ENCODE measurements at places on chromosomes 12 and 14.

DNA sequence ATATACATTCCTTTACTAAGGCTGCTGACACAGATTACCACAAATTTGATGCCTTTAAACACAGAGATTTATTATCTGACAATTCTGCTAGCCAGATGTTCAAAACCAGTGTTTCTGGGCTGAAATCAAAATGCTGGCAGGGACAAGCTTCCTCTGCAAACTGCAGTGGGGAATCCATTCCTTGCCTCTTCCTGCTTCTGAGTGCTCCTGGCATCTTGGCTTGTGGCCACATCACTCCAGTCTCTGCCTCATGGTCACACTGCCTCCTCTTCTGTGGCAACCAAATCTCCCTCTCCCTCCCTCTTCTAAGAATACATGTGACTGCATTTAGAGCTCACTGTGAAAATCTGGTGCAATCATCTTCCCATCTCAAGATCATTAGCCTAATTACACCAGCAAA is 235.7 kb downstream of the TTC8 start:
- DNase-seq: no peak

DNA sequence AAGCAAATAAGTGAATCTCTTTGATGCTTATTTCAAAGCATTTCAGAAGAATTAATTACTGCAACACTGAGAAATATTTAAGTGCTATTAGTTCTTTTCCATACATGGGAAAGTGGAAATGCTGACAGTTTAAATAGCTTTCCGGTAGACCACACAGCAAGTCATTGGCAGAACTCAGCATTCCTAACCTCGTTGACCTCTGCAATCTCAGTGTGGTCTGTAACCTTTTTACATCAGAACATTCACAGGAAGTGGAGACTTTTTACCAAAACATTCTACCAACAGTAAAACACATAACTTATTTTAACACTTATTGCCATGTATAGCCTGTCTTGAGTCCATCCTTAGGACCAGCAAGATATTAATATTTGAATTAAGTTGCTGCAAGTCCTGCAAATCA is 249.5 kb upstream of the DCN start:
- DNase-seq: no peak

DNA sequence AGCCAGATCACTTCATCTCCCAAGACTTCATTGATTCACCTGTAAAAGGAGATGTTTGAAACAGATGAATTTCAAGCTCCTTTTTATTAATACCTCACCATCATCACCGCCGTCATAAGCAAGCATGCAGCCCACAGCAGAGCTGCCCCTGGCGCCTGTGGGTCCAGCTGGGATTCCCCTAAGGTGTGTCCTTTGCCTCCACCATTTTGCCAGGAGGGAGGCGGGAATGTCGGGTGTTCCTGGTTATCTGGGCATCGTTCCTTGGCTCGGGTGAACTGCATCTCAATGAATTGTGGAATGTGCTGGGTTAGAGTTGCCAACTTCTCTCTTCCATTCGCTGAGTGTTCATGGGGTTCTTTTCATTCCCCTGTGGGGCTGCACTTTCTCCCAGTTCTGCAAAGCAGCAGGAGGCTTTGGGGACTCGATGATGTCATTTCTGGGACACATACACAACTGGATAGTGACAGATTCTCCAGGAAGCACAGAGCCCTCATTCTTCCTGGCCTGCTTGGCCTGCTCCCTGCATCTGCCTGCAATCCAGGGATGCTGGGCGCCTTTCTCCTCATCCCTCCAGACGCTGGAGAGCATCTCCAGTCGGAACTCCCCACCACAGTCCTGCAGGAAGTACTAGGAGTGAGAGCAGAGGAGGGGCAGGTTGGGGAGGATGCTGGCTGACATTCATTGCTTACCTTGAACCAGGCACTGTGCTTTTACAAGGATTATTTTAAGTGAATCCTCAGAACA is 10.1 kb downstream of the CCND2 start:
- no peak for DNase-seq

DNA sequence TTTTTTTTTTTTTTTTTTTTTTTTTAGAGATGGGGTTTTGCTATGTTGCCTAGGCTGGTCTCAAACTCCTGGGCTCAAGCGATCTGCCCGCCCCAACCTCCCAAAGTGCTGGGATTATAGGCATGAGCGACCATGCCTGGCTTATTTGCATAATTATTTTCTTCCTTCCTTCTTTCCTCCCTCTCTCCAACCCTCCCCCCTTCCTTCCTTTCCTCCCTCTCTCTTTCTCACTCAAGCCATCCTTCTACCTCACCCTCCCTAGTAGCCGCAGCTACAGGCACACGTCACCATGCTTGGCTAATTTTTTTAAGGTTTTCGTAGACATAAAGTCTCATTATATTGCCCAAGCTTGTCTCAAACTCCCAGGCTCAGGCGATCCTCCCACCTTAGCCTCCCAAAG is 83.8 kb downstream of the PEBP1 start:
- no peak for DNase-seq

DNA sequence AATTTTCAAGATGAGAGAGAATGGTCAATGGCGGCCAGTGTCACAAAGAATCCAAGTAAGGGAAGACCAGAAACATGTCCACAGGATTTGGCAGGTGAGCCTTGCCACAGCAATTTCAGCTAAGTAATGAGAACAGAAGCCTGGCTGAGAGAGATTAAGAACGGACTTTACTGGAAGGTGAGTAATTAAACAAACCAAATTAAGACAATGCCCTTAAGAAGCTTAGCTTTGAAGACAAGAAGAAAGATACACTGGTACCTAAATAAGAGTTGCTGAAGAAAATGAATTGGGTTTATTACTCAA is 145.4 kb upstream of the PLEKHG7 start:
- DNase-seq: no peak

DNA sequence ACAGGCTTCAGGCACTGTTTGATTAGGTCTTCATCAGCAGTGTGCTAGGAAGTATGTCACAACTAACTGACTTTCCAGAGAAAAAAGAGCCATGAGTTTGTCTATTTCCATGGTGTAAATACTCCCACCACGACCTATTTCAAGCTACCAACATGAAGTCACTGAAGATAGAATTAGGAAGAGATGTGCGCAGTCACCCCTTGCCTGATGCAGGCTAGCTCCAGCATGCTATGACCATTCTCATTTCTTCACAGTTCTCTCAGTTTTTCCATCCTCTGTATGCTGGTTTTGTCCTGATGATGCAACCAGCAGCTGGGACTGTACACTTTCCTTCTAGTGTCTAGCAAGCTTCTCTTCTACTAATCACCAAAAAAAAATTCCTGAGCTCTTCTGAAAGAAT is 191.6 kb upstream of the NUDT4 start:
- no peak for DNase-seq

- DNase-seq: no peak
Observed at GRCh38 chr12:116524964-116525379, 34.2 kb upstream of the MAP1LC3B2 start.

DNA sequence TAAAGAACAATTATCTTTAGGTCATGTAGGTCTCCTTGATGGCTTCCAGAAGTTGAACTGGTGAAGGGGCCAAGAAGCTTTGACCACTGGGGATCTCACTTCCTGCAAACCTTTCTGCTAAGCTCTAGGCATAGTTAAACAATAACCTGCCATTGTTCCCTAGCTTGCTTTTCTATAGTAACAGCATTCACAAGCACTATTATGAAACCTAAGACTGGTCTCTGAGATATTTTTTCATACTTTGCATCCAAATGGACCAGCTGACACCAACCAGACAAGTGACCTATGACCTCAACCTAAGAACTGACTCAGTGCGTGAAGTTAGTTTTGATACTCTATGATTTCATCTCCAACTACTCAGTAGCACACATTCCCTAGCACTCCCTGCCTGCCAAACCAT is 129.1 kb downstream of the PTPRB start:
- DNase-seq: no peak

GRCh38 chr12:66709893-66710292 is 31.0 kb upstream of the GRIP1 start:
- no peak for DNase-seq

DNA sequence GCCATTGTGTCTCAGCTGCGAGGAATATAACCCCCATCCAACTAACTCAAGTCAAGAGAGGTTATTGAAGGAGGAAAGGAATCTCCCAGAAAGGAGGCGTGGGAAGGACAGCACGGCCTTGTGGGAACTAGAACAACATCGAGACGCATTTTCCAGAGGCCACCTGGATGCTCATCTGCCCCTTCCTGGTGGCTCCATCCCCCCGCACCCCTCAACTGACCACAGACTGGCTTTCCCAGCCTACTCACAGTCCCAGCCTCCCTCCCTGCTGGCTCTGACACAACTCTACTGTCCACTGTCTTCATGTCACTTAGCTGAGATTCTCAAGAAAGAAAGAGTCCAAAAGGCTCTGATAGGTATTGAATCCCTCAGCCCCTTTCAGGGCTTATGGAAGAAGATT is 66.0 kb upstream of the CLMN start:
- DNase-seq: no peak

- DNase-seq: no peak
Observed at GRCh38 chr12:98763656-98764055, 118.6 kb downstream of the APAF1 start.

GRCh38 chr14:34766606-34767005 is 52.2 kb upstream of the CFL2 start:
- no peak for DNase-seq

- DNase-seq: no peak
Observed at GRCh38 chr12:40534828-40535227, 157.4 kb upstream of the CNTN1 start.

GRCh38 chr12:15477761-15478160 is 155.5 kb downstream of the PTPRO start:
- DNase-seq: no peak
